ENCODE measurements at places on chromosomes 16 and 17.

DNA sequence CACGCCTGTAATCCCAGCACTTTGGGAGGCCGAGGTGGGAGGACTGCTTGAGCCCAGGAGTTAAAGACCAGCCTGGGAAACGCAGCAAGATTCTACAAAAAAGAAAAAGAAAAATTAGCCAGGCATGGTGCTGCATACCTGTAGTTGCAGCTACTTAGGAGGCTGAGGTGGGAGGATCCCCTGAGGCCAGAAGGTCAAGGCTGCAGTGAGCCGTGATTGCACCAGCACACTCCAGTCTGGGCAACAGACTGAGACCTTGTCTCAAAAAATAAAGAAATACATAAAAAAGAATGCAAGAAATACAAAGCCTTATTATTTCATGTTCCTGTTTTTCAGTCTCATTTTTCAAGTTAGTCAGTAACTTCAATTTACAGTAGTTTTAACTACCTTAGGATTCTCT, 5.9 kb upstream of the CNOT1 start:
- no peak for DNase-seq

DNA sequence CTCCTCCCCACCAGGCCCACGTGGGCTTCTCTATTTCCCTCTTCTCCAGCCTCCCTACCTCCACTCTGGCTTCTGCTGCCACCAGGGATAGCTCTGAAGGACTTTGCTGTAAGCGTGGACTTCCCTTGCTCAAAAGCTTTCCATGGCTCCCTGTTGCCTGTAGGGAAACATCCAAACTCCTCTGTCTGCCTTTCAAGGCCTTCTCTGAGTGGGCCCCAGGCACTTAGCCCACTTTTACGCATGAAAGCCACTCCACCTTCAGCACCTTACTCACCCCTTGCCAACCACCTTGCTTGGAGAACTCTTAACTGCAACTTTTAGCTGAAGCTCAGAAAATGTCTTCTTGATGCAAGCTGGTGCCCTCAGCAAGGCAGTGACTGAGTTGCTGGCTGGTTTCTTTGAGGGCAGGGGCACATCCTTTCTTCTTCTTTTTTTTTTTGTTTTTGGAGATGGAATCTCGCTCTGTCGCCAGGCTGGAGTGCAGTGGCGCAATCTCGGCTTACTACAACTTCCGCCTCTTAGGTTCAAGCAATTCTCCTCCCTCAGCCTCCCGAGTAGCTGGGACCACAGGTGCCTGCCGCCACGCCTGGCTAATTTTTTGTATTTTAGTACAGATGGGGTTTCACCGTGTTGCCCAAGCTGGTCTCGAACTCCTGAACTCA, 52.0 kb upstream of the DLX4 start:
- no peak for DNase-seq

- no peak for DNase-seq
Observed at GRCh38 chr17:1868090-1868489, 38.3 kb downstream of the RPA1 start.

- DNase-seq = no peak
Observed at GRCh38 chr17:33204156-33204555, 88.9 kb downstream of the ASIC2 start.

GRCh38 chr17:74810699-74811485, 34.7 kb upstream of the NAT9 start:
- DNase-seq = no peak

DNA sequence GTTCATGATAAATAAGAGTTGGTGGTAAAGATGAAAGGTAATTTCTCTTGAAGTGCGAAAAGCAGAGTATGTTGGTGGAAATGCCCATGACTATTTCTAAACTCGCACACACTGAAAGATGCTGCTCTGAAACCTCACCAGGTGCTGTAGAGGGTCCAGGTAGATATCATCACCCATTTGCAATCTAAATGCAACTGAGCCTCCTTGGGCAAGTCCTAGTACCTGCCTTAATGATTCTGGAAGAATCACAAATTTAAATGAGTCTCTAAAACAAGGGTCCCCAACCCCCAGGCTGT, 5.9 kb upstream of the MMD start:
- no peak for DNase-seq

GRCh38 chr17:6453279-6454024, 9.2 kb downstream of the PIMREG start:
- no peak for DNase-seq

- no peak for DNase-seq
Observed at GRCh38 chr17:72903522-72903921, 189.0 kb downstream of the SLC39A11 start.
